Femur (tissue), 1 donor: ENCODE measurements at places on chromosomes 6 and 20.

GRCh38 chr6:158991017-158991723 lies 8.8 kb downstream of the RSPH3 start:
- DNase-seq: no peak

DNA sequence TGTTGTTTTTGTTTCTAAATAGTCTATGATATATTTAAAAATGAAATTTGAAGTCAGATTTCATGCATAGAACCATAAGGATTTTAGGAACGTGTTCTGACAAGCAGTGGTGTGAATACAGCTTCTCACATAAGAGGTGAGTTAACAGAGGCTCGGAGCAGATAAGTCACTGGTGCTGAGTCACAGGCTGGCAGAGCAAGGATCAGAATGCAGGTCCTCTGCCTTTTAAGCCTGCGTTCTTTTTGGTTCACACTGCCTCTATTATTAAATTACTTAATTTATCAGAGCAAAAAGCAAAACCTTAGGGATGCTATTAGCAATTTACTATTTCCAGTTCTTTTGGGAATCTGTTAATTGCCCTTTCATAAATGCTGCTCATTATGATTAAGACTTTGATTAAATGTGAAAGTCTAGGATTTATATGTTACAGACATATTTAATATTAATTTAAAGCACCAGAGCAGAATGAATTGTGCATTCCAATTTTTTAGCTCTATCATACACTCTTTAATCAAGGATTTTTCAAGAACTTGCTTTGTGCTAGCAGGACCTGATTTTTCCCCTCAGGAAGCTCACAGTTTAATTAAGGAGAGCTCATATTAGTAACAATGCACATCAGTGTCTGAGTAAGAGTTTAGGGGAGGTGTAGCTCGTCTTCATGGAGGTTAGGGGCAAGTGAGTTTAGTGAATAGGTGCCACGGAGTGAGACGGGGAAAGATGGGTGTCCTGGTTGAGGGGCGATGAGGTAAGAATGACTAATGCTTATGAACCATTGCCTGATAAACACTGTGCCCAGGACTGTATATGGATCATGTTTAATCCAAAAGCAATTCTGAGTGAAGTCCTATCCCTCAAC lies 212.7 kb upstream of the AGPAT4 start:
- DNase-seq: no peak

- no peak for DNase-seq
Observed at GRCh38 chr6:130683761-130684517, 143.3 kb upstream of the SMLR1 start.

- no peak for DNase-seq
Observed at GRCh38 chr20:64232794-64233193, 22.8 kb upstream of the PCMTD2 start.

DNA sequence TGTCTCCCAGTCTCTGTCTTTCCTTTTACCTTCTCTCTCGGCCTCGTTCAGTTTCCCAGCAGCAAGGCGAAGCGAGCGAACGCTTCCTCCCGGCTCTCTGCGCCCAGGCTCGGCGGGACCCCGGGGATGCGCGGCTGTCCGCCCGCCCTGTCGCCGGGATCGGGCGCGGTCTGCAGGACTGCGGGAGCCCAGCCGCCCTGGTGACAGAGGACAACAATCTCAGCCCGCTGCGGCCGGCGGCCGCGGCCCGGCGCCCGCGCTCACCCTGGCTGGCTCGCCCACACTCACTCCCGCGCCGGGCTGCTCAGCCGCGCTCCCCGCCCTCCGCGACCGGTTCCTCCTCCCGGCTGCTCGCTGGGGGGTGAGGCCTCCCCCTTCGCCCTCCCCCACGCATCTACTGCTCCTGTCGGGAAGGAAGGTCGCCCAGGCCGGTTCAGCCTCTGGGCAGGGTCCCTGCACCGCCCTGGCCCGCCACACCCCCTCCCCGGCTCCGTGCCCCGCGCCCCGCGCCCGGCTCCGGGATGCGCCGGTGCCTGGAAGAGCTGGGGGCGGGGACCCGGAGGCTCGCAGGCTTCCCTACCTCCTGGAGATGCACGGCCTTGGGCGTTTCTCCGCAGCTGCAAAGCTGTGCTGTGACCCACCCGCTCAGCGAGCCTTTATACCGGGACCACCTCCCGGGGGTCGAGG lies 410 bp downstream of the SYNE1 start:
- DNase-seq: peak; percentile 34

GRCh38 chr6:35258858-35259193 lies 709 bp upstream of the ZNF76 start:
- DNase-seq: peak; percentile 68

GRCh38 chr20:60676011-60676410 lies 576.0 kb upstream of the CDH4 start:
- no peak for DNase-seq

DNA sequence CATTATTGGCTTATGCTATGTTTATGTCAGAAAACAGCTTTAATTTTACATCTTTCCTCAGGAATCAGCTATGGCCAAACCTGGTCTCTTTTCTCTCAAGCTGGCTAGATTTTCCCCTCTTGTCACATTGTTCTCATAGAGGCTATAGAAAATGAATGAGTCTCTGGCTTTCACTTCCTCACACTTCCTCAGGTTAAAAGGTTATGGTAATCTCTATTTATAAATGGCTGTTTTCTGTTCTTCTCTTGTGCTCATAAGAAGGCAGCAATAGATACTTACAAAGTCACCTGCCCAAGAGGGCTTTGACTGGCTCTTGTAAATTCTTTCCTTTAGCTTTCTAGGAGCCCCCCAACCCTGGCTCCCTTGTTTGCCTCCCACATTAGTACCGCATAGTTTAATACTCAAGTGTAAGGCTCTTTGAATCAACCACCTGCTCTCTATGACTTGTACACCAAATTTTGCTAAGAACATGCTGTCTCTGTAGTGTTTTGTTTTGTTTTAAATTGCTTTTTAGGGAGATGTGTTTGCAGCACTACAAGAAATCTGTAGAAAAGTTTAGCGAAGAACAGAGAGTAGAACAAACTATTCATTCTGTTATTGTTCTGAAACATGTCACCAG lies 897.4 kb upstream of the CITED2 start:
- no peak for DNase-seq

DNA sequence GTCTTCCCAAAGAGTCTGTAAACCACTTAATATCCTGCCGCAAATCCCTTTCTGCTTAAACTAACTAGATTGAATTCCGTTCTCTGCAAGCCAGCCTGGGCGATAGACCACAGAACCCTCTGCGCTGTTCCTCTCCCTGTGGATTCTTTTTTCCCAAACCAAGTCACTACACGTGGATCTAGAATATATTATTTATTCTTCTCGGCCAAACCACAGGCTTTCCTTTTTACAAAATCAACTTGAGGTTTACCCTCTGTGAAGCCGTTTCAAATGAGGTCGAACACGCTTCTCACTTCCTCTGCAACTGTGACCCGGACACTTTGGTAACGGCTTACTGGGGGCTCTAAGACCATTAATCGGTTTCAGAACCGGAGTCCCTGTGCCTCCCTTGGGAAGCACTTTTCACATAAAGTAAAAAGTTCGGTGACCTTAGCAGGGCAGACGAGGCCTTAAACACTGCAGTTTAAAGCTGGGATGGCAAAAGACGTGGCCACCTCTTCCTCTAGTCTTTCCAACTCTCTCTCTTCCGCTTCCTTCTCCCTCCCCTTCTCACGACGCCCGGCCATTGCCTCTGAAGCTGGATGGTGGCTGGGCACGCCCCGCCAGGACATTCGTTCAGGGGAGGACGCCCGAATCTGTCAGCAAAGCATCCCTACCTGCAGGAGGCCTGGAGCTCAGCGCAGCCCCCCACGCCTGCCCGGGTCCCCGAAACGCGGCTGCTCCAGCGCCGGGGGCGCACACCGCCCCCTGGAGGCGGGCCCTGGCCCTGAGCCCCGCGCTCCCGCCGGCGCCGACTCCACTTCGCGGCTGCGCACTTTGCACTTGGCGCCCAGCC lies 55.0 kb upstream of the FOXC1 start:
- peak; percentile 88 for DNase-seq

- no peak for DNase-seq
Observed at GRCh38 chr6:145648149-145648548, 87.2 kb downstream of the EPM2A start.

DNA sequence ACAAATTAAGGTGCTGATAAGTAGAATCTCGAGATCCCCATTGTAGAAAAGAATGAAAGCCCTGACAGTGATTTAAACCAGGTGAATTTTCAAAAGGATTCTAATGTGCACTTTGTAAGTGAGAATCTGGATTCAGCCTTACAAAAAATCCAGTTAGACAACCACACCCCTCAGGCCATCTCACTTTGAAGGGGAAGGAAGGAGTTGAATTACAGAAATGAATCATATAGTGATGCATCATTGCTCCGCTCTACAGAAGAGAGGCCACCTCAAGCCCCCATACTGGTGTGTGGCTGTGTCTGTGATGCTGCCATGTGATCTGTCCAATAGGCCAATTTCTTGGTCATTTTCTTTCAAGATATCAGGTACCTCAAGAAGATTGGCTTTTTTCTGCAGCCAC lies 85.5 kb upstream of the NT5E start:
- no peak for DNase-seq

DNA sequence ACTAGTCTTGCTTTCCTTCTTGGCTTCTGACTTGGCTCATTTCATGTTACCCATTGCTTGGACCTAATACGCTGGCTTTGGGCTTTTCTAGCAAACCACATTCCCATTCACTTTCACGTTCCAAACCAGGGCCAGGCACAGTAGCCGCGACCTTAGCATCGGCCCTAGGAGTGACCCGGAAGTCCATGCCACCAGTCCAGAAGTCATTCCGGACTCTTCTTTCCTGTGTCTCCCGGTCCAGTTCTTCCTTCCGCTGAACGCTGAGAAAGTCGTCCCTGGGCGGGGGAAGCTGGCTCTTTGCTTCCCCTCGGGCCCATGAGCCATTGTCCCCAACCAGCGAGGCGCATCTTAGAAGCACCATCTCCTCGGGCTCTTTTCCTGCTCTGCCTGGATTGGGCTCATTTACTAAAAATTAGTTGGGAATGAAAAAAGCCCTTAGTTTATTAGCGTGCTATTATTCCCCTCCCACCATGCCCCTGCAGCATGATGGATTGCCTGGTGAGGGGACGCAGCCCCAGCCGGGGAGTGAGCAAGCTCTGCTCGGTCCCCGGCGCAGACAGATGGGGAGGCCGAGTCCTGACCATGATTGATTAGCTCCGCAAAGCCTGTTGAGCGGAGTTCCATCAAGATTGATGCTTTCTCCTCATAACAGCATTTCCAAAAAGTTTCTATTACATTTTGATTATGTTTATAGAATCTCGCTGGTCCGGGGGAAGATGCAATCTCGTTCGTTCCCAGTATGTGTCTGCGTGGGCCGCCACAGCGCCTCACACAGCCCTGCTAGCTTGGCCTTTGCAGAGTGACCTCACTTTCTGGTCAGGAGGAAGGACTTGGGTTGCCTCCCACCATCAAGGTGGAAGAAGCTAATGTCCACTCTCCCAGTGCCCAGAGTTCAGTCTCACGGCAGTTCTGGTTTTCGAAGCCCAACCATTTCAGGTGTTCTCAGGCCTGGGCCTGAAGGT lies 115.1 kb upstream of the TOP1 start:
- DNase-seq: no peak

DNA sequence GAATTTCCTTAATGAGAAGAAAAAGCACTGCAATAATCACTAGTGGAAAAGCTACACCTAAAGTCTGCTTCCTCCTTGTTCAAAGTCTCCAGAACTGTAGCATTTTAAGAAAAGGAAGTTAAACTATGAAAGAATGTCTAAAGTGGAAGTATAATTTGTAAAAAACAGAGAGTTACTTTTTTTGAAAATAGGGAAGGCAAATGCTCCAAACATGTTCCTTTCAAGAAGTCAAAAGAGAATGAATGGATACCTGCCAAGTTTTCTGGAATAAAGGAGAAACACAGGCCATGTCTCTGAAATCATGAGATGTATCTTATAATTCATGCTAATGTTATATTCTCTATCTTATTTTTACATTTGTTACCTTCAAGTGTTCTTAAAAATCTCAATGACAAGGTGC lies 60.7 kb upstream of the ADGRG6 start:
- no peak for DNase-seq

DNA sequence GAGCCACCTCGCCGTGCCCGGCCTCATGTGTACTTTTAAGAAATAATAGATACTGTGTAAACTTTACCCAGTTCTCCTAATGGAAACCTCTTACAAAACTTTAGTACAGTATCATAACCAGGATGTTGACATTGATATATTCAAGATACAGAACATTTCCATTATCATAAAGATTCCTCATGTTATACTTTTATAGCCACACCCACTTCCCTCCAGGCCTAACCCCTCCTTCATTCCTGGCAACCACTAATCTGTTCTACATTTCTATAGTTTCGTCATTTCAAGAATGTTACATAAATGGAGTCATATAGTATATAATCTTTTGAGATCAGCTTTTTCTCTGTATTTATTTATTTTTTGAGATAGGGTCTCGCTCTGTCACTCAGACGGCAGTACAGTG lies 52.6 kb upstream of the SALL4 start:
- no peak for DNase-seq

DNA sequence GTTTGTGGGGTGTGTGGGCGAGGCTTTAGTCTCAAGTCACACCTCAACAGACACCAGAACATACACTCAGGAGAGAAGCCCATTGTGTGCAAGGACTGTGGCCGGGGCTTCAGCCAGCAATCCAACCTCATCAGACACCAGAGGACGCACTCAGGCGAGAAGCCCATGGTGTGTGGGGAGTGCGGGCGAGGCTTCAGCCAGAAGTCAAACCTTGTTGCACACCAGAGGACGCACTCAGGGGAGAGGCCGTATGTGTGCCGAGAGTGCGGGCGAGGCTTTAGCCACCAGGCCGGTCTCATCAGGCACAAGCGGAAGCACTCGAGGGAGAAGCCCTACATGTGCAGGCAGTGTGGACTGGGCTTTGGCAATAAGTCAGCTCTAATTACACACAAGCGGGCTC lies 27.8 kb downstream of the ZNF133 start:
- DNase-seq: no peak

DNA sequence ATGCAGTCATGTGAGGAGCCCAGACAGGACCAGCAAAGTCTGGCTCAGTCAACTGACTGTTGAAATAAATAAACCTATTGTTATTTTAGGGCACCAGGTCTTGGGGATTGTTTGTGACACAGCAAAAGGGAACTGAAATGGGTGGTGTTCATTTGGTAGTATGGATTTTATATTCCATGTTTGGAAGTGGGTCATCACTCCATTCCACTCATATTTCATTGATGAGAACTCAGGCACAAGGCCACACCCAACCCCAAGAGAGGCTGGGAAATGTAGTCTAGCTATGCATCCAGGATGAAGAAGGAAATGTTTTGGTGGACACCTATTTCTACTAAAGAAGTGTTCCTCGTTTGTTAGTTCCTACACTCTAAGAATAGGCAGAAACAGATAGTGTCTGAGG lies 64.9 kb upstream of the BTBD3 start:
- DNase-seq: no peak

DNA sequence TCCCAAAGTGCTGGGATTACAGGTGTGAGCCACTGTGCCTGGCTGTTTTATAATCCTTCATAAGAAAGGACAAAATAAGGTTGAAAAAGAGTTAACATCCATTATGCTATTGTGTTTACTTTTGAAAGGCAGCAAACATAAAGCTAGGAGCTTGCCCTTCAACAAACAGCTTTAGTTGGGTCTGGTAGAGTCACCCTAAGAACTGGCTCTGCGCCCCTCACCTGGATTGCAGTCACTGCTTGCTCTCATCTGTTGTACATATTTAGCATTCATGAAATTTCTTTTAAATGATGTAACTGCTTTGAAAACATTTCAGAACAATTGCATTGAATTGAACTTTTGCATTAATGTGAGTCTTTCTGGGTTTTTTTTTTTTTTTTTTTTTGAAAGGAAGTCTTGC lies 38.9 kb downstream of the JARID2 start:
- no peak for DNase-seq
